ENCODE measurements at places on chromosomes 7 and 10. TPM values are rescaled to one million over a fixed set of nuclear protein-coding genes. Genes with fewer than 3 reads are reported as not detected.

GRCh38 chr7:154592388-154592787 is 410.5 kb downstream of the PAXIP1 start:
- DNase-seq = no peak

GRCh38 chr10:86654411-86655172 is at the start of gene OPN4:
OPN4 (plus strand) TSS chr10:86654547; CDS start chr10:86654784, 237 bp downstream.
- DNase-seq = peak; percentile 82

DNA sequence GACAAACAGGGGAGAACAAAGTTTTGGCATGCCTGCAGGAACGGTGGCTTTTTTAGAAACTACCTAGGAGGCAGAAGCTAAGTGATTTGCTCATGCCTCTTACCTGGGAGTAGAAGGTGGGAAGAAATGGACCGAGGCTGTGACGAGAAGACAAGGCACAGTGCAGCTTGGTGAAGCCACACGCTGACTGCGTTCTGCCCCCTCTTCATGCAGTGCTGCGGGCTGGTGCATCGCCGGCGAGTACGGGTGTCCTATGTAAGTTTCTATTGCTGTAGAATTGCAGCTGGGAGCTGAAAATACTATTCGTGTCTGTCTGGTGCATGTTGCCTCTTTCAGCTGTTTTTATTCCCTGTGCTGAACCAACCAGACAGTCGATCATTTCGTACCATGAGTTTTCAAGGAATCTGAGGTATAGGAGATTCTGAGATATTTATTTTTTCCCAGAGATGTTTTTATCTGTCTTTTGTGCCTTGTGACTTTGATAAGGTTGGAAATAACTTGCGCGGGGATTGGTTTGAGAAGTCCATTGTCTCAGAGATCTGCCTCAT is 120.9 kb downstream of the CACNB2 start:
- DNase-seq = no peak

- no peak for DNase-seq
Observed at GRCh38 chr10:102463983-102464382, 12.6 kb upstream of the C10orf95 start.

GRCh38 chr10:125001313-125002046 is 59.6 kb downstream of the ZRANB1 start:
- DNase-seq = no peak

GRCh38 chr7:21089653-21090052 is 303.0 kb upstream of the SP8 start:
- no peak for DNase-seq

DNA sequence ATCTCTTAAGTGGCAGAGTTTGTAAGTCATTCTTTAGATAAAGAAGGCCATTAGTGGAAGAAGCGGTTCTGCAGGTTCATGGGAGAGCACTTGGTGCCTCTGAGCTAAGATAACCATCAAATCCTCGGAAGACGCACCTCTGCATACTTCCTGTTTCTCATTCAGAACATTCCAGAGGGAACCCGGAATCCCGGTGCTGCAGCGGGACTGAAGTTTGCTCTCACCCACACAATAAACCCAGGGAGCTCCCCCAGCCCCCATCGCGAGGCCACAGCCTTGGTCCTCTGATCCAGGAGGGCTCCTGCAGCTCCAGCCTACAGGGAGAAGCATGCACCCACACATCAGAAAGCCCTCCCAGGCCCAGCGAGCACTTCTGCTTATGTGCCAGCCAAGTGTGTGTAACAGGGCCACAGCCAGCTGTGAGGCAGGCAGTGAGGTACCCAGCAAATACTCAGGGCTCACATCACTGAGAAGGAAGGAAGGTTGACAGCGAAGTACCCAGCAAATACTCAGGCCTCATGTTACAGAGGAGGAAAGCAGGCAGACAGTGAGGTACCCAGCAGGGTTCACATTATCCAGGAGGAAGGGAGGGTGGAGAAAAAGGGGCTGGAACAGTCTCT is 142.4 kb downstream of the DIP2C start:
- no peak for DNase-seq

DNA sequence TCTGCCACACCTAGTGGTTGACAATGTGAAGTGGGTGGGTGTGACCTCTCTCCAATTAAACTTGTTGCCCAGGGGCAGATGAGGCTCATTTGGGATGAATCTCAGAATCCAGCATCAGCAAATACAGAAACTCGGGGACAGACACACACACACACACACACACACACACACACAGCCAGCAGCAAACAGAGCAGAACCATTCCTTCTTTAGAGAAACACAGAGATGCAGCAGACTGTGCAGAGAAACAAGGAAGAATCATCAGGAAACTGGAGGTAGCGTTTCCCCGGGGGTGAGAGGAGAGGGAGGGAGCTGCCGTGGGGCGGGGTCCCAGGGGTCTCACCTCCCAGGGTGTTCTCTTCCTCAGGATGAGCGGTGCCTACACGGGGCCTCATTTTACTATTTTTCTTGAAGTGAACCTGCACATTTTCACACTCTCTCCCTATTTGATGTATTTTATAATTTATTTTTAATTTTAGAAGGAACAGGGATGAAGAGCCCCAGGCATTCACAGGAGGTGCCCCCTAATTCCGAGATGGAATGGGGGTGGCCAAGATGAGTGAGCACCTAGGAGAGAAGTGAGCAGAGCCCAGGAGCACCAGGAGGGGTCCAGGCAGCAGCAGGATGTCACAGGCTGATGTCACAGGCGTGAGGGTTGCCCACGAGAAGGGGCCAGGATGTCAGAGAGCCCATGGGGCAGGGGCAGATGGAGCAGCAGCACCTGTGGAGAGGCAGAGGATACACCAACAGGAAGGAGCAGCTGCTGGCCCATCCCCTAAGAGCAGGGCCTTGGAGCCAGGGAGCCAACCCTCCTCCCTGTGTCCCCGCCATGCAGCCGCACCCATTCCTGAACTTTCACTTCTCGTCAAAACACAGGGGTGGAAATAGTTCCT is 85.3 kb upstream of the PPP2R2D start:
- DNase-seq = peak; percentile 6

- DNase-seq = no peak
Observed at GRCh38 chr7:39265641-39266591, 288.2 kb downstream of the POU6F2 start.

- DNase-seq = no peak
Observed at GRCh38 chr10:50552771-50553535, 70.8 kb downstream of the SGMS1 start.

GRCh38 chr10:110239892-110240291 is 32.5 kb downstream of the MXI1 start:
- DNase-seq = no peak

DNA sequence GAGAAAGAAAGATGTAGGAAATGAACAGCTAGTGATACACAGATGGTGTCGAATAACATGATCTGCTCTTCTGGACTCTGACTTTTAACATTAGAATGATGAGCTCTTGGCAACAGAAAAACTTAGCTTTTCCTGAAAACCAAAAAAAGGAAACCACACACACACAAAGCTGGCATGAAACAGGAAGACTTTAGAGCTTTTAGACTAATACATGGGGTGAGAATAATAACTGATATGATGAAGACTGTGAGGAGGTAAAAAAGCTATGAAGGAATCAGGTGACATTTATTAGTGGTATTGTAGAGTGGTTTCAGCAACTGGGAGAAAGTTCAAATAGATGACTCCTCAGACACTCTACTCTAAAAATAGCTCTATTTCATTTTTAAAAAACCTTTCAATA is 491.9 kb downstream of the PARD3 start:
- no peak for DNase-seq

DNA sequence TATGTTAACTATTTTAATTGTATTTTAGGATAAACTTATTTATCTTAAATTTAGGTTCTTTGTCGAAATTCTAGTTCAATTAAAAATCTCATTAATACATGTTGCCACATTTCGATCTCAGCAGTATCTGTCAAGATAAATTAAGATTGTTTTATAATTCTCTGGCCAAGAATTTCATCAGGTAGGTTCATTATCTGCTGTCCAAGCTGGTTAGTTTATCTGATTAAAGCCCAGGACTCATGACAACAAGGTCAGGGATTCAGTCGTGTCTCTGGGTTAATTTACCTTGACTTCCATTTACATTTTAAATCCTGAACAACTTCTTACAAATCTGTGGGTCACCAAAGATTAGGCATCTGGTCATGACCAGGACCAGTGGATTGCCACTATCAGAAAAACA is 7.6 kb downstream of the STEAP4 start:
- no peak for DNase-seq

- DNase-seq = no peak
Observed at GRCh38 chr7:151679071-151679708, 159.5 kb upstream of the RHEB start.

DNA sequence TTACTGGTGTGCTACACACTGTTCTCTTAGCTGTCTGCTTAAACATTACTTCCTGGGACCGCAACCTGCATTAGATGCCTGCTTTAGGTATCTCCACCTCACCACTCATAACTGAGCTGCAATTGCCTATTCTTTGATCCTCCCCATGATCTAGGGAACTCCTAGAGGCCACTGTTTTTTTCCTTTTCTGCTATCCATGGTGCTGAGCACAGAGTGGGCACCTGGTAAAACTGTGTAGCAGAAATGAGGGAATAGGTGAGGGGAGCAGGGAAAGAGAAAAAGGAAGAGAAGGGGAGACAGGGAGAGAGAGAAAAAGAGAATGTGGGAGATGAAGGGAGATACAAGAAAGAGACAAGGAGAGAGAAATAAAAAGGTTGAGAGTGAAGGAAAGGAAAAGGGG is 434.9 kb downstream of the ADRA2A start:
- peak; percentile 3 for DNase-seq

DNA sequence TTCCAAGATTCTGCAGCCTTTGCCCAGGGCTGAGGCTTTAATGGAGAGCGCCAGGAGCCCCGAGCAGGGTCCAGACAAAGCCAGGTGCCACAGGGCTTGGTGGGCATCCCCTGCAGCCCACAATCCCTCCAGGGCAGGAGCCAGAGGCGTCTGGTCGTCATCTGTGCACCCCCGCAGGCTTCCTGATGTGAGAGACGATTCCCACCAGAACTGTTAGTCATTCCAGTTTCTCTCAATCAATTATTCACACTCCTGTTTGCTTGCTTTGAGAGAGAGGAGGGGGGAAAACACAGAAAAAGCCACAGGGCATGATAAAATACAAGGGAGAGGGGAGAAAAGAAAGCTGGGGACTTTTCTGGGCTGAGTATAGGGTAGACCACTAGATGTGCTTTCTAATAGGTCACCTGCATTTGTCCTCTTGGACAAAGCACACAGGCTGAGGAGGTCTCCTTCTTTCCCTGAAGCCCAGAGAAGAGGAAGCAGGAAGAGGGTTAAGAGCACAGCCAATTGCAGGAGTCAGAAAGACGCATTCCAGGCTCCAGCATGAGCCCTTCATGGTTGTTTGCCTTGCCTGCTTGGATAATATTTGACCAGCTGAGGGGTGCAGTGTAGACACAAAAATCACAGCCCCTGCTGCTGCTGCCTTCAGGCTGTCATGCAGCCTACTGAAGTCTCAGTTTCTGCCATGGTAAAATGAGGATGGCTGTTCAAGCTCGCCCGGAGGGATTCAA is 194.4 kb downstream of the PLXNA4 start:
- no peak for DNase-seq

GRCh38 chr7:68862736-68863135 is 735.5 kb upstream of the AUTS2 start:
- no peak for DNase-seq

GRCh38 chr10:89019569-89020327 is 29.1 kb downstream of the FAS start:
- no peak for DNase-seq

- DNase-seq = no peak
Observed at GRCh38 chr10:104894681-104895080, 253.6 kb downstream of the SORCS3 start.

Gene CYP2C19
- total RNA-seq = 0.41 TPM

Gene ABCB1
- total RNA-seq = 9.0 TPM

Gene HOXA6
- 0.96 TPM for total RNA-seq

Gene CLRN3
- not detected for total RNA-seq

Gene MGAM2
- not detected for total RNA-seq

Gene IGFBP3
- total RNA-seq = 370 TPM

Gene SYT15B
- total RNA-seq = not detected

Gene SNX10
- total RNA-seq = 17.9 TPM

Gene UMAD1
- total RNA-seq = 19.9 TPM

All from Caki2 (cell line).